ENCODE measurements at places on chromosomes 5 and 9. TPM values are rescaled to one million over a fixed set of nuclear protein-coding genes. Genes with fewer than 3 reads are reported as not detected.

- no peaks in the 10 kb centered on the region for H3K4me1 ChIP-seq
- H3K36me3 ChIP-seq, result no peaks in the 10 kb centered on the region
- no peak for DNase-seq
- H3K4me3 ChIP-seq, result no peak overlapping the region
- no peak overlapping the region for H3K27ac ChIP-seq
- no peaks in the 10 kb centered on the region for H3K27me3 ChIP-seq
Observed at GRCh38 chr9:81827616-81828296, 100.5 kb upstream of the SPATA31D4 start.

GRCh38 chr5:407051-407450, 35.9 kb upstream of the EXOC3 start:
- peaks cover 26% of the 10 kb centered on the region for H3K4me1 ChIP-seq
- H3K36me3 ChIP-seq, result peaks cover 20% of the 10 kb centered on the region
- H3K27me3 ChIP-seq, result peaks cover 7% of the 10 kb centered on the region
- no peak for DNase-seq
- no peak overlapping the region for H3K27ac ChIP-seq

DNA sequence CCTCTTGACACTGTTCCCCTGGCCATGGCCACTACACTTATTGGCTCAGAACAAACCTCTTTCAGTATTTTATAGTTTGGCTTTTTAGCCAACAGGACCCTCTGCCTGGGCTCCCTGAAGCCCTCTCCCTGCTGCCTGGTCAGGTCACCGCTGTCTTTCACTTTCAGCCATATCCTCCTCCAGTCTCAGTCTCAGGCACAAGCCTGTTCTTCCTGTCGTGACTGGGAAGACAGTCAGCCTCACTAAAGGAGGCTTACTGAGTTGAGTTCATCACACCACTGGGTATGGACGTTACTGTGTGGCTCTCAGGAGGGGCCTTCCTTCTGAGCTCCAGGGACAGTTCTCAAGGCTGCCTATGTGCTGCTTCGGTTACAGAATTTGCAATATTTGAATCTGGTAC, 2.0 kb downstream of the QSOX2 start:
- H3K4me1 ChIP-seq, result peaks cover 43% of the 10 kb centered on the region
- H3K27ac ChIP-seq, result peak overlapping the region; percentile 93
- no peaks in the 10 kb centered on the region for H3K27me3 ChIP-seq

Gene GPX3
- total RNA-seq, result not detected

Gene INSL6
- not detected for total RNA-seq

All from activated CD8-positive, alpha-beta T cell treated with anti-CD3 and anti-CD28 coated beads for 36 hours (primary cell).